Hematopoietic multipotent progenitor cell treated with erythropoietin and hydrocortisone succinate and interleukin-3 and kit ligand, for 17 days (in vitro differentiated cells): ENCODE measurements at places on chromosomes 2 and 18.
A peak's percentile ranks its signal among the peaks of the same experiment; 100 is the strongest.

DNA sequence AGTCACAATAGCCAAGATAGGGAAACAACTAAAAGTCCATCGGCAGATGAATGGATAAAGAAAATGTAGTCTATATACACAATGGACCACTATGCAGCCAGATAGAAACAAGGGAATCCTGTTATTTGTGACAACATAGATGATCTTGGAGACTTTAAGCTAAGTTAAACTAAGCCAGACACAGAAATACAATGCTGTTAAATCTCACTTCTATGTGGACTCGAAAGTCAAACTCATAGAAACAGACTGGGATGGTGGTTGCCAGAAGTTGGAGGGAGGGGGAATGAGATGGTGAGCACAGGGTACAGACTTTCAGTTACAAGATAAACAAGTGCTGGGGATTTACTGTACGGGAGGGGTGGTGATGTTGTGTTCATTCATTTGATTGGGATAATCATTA is 5.4 kb upstream of the CNDP1 start:
- no peak for DNase-seq

GRCh38 chr2:176139661-176140512 is 10.4 kb downstream of the HOXD8 start:
- DNase-seq: no peak

DNA sequence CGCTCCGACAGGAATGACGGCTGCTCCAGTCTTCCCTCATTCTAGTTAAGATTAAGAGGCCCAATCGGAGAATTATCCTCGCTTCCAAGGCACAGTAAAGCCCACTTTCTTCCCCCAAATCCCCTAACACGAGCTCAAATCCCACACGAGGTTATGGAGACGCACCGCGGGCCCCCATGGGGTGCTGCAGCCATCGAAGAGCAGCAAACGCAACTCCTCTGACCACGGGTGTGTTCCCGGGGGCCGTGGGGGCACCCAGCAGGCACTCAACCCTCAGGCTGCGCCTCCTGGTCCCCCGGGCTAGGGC is 446 bp downstream of the COPS9 start:
- DNase-seq: no peak

DNA sequence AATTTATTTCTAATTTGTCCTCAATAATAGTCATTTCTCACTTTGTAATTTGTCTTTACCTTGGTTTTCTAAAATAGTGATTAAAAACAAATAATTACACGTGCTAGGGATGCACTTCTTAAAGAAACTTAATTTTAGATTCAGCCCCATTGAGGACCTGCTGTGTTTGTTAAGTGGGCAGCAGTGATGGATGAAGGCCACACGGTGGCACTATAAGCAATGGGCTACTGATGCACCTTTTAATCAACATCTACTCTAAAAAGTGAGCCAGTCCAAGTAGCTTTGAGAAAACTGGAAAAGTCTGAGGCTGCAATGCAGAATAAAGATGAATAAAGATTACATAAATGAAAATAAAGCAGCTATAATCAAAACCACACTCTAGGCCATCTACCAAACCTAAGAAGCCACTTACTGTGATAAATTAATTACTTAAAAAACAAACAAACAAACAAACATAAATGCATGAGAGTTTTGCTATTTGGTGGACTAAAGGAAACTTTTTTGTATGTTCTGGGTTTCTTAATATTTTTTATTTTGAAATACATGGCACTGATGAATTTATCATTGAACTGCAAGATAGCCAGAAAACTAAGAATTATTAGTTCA is 89.3 kb downstream of the PDE11A start:
- peak; percentile 8 for DNase-seq

DNA sequence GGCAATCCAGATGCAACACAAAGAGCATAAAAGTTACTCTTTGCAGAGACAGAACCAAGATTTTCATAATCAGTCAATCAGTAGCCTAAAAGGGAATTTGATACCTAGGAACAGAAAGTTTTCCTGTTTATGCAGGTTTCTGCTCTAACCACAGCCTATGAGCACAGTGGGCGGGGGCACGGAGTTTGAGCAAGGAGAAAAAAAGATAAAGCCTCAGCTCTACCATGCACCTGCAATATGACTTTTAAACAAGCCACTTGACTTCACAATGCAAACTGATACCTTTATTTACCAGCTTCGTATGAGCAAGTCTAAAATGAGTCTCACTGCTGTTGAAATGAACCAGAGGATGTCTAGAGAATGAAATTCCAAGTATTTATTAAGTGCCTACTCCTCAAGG is 5.6 kb upstream of the LRATD1 start:
- DNase-seq: no peak

DNA sequence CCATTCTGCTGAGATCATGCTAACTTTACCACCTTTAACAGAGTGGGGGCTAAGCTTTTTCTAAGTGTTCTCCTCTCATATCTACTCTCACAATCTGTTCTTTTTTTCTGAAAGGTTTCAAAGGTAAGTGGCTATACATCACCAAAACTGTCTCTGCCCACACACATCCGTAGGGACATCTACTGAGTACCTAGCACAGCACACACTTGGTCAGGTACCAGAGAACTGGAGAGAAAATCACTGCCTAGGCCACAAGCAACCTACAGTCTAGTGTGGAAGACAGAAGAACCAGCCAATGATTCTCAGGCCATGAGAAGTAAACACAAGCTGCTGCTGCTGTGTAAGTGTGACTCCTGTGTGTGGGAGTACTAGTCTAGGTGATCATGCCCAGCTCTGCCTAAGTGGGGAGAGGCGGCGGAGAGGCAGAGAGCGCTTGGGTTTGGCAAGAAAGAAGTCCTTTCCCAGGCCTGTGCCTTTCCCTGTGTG is 176.1 kb upstream of the ZFP36L2 start:
- DNase-seq: no peak

GRCh38 chr2:130728007-130728454 is 839 bp upstream of the GPR148 start:
- DNase-seq: no peak

GRCh38 chr2:234955971-234956509 is 4.2 kb downstream of the SH3BP4 start:
- DNase-seq: no peak

GRCh38 chr2:187574969-187575750 is 20.9 kb upstream of the TFPI start:
- no peak for DNase-seq

DNA sequence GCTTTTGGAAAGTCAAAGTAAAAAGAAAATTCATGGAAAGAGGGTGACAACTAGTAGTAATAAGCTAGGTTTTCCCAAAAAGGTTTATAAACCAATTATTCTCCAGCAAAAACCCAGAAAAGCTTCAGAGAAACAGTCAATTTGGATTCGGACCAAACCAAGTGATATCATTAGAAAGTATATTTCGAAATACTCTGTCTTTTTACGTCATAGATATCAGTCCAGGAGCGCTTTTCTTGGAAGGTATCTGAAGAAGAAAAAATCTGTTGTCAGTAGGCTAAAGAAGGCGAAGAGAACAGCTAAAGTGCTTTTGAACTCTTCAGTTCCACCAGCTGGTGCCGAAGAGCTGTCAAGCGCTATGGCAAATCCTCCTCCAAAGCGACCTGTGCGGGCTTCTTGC is 36.6 kb downstream of the ZDBF2 start:
- no peak for DNase-seq

GRCh38 chr2:34627003-34627402 is 1027.9 kb upstream of the FAM98A start:
- DNase-seq: no peak

- no peak for DNase-seq
Observed at GRCh38 chr2:145800151-145801091, 1280.5 kb upstream of the ZEB2 start.

DNA sequence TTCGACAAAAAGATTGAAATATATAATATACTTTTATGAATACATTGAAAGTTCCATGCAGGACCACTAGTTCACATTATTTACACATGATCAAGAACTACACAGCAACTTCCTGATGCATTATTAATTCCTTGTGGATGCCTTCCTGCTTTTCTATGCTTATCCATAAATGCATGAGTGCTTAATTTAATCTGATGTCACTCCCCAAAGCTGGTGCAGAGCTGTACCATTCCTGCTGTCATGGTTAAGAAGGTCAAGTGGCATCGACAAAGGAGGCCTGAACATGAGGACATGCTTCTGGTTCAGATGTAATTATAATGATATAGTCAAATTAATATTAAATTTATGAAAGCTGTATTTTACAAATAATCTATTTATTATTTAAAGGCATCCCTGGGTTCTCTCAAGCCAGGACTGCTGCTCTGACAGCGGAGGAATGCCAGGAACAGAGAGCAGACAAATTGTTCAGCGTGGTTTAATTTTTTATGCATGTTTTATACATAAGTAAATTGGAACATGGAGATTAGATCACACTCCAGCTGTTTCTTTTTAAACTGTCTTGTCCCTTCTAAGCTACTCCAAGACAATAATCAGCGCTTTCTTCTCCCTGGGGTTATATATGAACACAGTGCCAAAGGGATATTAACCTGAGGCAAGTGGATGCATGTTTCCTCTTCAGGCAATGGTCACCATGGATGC is 307.3 kb upstream of the CNTNAP5 start:
- DNase-seq: no peak

GRCh38 chr2:29193111-29193510 is 77.9 kb downstream of the CLIP4 start:
- no peak for DNase-seq

GRCh38 chr18:31998880-31999412 is 19.7 kb upstream of the RNF125 start:
- no peak for DNase-seq

DNA sequence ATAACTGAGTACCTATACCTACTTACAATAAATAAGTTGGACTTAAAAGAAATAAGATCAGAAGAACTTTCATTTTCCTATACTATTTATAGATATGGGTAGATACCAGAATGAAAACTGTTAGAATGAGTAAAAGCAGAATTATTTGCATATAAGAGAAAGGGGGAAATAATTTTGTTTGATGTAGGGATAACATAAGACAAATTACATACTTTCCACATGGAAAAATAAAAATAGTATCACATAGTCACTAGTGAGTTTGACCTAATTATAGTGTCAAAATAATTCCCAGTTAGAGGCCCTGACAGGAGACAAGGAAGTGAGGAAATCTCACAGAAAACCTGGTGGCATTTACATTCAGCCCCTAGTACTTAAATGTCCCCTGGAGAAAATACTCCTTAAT is 28.6 kb downstream of the KCMF1 start:
- no peak for DNase-seq

GRCh38 chr2:45370369-45370768 is 240.7 kb downstream of the SRBD1 start:
- DNase-seq: no peak

- no peak for DNase-seq
Observed at GRCh38 chr2:118169359-118170005, 81.2 kb downstream of the INSIG2 start.

DNA sequence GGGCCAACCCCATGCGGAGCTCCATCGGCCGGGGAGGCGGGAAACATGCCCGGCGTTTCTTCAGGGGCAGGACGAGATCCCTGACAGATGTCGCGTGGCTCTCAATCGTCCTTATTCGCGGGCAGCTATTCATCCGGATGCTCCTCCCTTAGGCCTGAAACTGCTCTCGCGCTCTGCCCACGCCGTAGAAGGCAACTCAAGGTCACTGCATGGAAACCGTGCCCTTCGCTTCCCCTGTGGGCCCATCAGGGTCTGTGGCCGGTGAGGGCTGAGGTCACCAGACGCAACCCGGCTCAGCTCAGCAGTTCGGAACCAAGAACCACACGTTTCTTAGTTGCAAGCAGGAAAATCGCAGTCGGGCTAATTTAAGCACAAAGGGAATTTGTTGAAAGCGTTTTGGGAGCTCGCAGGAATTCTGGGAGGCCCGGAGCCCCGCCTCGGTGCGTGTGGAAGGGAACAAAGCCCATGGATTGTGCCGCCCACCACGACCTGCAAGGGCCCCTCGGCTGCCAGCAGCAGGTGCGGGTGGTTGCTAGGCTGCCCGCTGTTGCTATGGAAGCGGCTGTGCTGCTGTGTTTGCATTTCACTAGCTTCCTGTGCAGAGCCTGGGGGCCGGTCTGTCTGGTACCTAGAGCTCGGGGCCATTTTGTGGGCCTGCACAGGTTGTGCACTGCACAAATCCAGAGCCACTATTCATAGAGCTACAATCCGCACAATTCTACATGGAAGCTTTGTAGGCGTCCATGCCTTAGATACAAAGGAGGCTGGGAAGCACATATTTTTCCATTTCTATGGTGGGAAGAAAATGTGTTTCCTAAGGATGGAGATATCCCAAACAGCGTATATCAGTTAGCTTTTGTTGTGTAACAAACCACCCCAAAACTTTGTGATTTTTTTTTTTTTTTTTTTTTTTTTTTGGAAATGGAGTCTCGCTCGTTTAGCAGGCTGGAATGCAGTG is 6.0 kb upstream of the ALLC start:
- no peak for DNase-seq

GRCh38 chr2:61841286-61841685 is 12.6 kb downstream of the FAM161A start:
- DNase-seq: no peak
